Articular chondrocyte of knee joint (primary cell): ENCODE measurements at places on chromosomes 4 and X. TPM values are rescaled to one million over a fixed set of nuclear protein-coding genes. Genes with fewer than 3 reads are reported as not detected.

Gene S100P
- 0.13 TPM in 1 of 2 replicates, not detected in the other for total RNA-seq

Gene TMA16
- total RNA-seq = 33.2 and 33.6 TPM in 2 replicates

Gene CFP
- total RNA-seq = 0.11 and 0.13 TPM in 2 replicates

Gene AGTR2
- total RNA-seq = not detected in 2 replicates

Gene COPS4
- total RNA-seq = 91.3 and 122 TPM in 2 replicates

Gene CAMK2D
- 225 and 259 TPM in 2 replicates for total RNA-seq

Gene YY2
- total RNA-seq = 1.8 and 2.5 TPM in 2 replicates

Gene MFAP3L
- total RNA-seq = 5.1 and 5.9 TPM in 2 replicates

Gene FDCSP
- total RNA-seq = not detected in 2 replicates

Gene TCEAL9
- total RNA-seq = 166 and 184 TPM in 2 replicates

Gene SORCS2
- 4.2 and 11.1 TPM in 2 replicates for total RNA-seq

Gene LGI2
- 1.2 and 1.4 TPM in 2 replicates for total RNA-seq

Gene SCRG1
- total RNA-seq = 30.1 and 44.9 TPM in 2 replicates

Gene GASK1B
- 60.0 and 66.9 TPM in 2 replicates for total RNA-seq

Gene SLC38A5
- total RNA-seq = 21.3 and 26.4 TPM in 2 replicates

Gene CC2D2A
- total RNA-seq = 41.0 and 45.1 TPM in 2 replicates

Gene UCP1
- total RNA-seq = not detected in 2 replicates

Gene PRRG3
- total RNA-seq = under 0.01 and 0.11 TPM in 2 replicates

Gene RTL9
- 0.13 and 0.22 TPM in 2 replicates for total RNA-seq

Gene PCDH7
- total RNA-seq = 0.97 TPM in 1 of 2 replicates, not detected in the other

Gene CHIC2
- 57.0 and 76.9 TPM in 2 replicates for total RNA-seq

Gene UGT2B10
- total RNA-seq = not detected in 2 replicates

Gene CXCL13
- total RNA-seq = 0.11 TPM in 1 of 2 replicates, not detected in the other

Gene PTPN13
- 24.0 and 44.3 TPM in 2 replicates for total RNA-seq

Gene PRR27
- not detected in 2 replicates for total RNA-seq

Gene TMEM150C
- total RNA-seq = 1.2 and 5.4 TPM in 2 replicates

Gene BEND4
- 0.11 TPM in 1 of 2 replicates, not detected in the other for total RNA-seq

Gene VCX2
- not detected in 2 replicates for total RNA-seq

Gene CCDC110
- total RNA-seq = 5.0 and 7.1 TPM in 2 replicates

Gene RHOXF1
- not detected in 2 replicates for total RNA-seq

Gene PCDH10
- 0.39 and 1.3 TPM in 2 replicates for total RNA-seq

Gene FGFBP1
- not detected in 2 replicates for total RNA-seq

Gene SHROOM2
- total RNA-seq = 2.0 and 2.7 TPM in 2 replicates

Gene TRMT2B
- total RNA-seq = 15.0 and 16.6 TPM in 2 replicates

Gene PNMA6A
- 0.54 and 0.65 TPM in 2 replicates for total RNA-seq

Gene CSAG1
- not detected in 2 replicates for total RNA-seq

Gene ALAS2
- total RNA-seq = not detected in 2 replicates

Gene MTMR8
- 1.5 and 1.7 TPM in 2 replicates for total RNA-seq

Gene SERTM2
- total RNA-seq = not detected in 2 replicates

Gene DGKK
- not detected in 2 replicates for total RNA-seq
